GM10248 (cell line): ENCODE measurements at places on chromosomes 2 and 18.
A peak's percentile ranks its signal among the peaks of the same experiment; 100 is the strongest.

GRCh38 chr2:209619782-209620181, 151.8 kb upstream of the UNC80 start:
- peak; percentile 2 for DNase-seq

DNA sequence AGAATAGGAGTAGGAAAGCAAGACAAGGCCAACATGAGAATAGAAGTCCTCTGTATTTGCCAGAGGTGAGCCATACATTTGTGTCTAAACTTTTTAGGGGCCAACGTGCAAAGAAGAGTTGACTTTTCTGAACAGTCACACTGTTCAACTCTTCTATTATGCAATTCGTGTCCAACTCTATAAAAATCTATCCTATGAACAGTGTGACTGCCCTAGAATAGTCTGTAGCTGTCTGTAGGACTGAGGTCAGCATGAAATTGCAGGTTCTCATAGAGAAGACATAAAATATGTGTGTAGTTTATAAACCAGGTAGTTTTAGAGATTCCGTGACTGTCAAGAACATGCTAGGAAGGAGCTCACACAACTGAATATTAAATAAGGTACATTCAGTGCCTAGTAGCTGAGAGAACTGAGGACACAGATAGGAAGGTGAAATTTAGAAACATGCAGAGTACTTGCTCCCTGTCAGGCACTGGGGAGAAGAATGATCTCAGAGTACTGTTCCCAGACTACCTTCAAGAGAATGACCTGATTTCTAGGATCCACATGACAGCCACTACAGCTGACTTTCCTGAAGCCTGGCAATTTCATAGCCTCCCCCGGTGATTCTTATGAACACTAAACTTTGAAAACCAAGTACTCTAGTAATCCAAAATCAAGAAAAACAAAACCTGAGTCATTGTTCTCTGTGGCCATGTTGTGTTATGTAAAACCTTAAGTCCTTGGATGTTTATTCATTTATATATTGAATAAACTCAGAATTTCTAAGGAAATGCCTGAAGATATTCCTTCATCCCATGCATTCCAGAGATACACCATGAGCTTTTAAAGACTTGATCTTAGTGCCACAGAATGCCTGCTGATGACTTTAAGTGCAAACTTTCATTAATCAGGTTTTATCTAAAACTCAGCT, 201.5 kb upstream of the BOD1L2 start:
- DNase-seq, result no peak

- no peak for DNase-seq
Measured at GRCh38 chr18:79590191-79591031, 89.2 kb upstream of the CTDP1 start.

DNA sequence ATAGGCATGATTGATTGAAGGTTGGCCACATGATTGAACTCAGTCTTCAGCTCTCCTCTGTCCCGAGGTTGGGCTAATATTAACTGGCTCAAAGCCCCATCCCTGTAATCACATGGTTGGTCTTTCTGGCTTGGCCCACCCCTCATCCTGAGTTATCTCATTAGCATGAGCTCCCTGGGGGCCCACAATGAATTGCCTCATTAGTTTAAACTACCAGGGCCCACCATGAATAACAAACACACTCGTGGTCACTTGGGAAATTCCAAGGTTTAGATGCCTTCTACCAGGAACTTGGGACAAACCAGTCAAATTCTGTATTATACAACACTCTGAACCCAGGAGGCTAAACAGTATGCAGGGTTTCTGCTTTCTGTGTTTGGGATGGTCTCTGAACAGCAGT, 121.7 kb upstream of the B3GNT2 start:
- no peak for DNase-seq

DNA sequence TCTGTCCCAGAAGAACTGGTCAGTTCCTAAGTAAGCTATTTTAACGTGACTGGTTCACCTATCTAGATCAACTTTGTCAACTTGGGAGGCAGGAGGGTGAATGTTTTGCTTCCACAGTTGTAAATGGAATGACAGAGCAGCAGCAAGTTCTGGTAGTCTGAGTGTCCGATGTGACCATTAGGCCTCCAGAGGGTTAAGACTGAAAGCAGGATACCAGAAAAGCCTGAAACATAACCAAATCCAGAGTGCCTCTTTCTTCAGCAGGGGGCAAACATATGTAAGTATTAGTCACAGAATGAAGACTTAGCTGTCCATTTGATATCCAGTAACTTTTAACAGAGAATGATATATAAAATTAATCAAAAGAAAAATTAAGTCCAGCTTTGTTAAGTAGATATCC, 9.2 kb downstream of the HOXD3 start:
- DNase-seq, result no peak

- no peak for DNase-seq
Measured at GRCh38 chr2:209496586-209496982, 72.7 kb downstream of the MAP2 start.

DNA sequence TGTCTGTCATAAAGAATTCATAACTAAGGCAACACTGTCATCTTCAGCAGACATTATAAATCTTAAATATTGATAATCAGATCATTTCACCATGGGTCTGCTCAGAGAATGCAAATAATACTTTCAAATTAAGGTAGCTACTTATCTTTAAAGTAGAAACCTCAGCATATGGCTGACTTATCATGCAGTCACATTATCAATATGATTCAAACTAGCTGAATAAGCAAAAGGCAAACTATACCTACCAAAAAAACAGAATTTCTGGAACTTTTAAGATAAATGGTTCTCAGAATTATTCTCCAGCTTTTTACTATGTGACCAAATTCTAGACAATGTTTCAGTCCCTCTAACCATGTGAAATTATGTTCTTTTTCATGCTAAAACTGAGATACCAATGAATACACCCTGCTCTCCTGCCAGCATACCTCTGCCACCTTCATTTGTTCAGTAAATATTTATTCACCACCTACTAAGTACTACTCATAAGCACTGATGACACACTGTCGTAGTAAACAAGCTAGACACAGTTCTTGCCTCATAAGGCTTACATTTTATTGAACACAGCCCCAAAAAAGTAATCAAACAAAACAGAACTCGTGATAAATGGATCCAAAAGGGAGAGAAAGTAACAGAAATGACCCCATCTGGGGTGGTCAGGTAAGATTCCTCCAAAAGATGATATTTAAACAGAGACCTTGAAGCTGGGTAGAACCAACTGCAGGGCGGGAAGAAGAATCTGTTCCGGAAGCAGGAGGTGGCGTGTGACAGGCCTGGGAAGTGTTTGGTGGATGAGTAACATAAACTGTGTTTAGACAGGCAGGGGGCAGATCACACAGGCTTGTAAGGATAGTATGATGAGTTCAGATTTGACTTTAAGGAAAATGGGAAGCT, 17.7 kb downstream of the SPIRE1 start:
- no peak for DNase-seq

DNA sequence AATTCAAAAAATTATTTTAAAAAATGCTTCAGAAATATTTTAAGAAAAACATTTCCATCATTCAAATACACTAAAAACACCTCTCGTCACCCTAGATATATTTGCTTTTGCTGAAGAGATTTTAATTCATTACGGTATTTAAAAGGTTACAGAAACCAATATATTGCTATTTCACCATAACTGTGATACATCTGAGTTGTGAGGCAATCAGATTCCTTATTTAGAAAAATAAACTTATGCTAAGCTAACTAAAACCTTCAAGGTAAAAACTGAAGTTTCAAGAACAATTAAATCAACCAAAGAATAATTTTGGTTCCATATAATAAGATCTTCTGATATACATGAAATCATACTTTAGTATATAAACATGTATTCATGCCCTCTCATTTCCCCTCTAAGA, 32.8 kb downstream of the PELI1 start:
- DNase-seq, result no peak

- DNase-seq, result no peak
Measured at GRCh38 chr18:22272242-22272641, 102.9 kb downstream of the GATA6 start.

- peak; percentile 37 for DNase-seq
Measured at GRCh38 chr2:45836316-45836715, 184.8 kb downstream of the PRKCE start.

GRCh38 chr2:38966678-38967077, 77.0 kb downstream of the ARHGEF33 start:
- no peak for DNase-seq

- no peak for DNase-seq
Measured at GRCh38 chr18:48376406-48376805, 32.8 kb downstream of the ZBTB7C start.

DNA sequence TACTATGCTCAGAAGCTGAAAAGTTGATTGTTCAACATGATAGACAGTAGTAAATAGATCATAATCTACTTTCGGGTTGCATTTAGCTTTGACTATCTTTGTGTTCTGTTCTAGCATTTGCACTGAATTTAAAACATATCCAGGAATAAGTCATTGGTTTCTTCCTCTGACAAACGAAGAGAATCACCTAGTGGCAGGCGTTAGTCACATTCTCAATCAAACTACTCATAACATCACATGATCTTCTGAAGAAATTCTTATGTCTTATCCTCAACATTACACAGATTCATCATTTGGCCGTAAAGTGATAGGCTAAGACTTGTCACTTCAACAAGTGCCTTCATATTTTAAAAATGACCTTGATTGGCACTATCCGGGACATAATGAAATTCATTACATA, 63.6 kb upstream of the TTC21B start:
- no peak for DNase-seq

- no peak for DNase-seq
Measured at GRCh38 chr2:88603146-88603545, 24.1 kb downstream of the EIF2AK3 start.

DNA sequence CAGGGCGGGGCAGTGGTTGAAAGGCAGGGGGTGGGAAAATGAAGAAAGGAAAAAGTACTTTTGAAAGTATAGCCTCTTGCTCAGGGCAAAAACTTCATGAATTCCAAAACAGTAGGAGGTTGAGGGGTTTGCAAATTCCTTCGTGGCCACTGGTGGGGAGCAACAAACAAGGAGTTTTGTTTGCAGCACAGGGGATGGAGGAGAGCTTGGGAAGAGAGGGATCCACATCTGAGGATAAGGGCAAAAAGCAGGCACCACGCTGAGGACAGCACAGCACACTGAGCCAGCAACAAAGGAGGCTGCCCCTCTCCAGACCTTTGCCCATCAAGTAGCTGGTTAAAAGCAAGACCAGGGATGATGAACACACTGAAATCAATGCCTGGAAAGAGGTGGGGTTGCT, 148.9 kb downstream of the TCF4 start:
- no peak for DNase-seq

DNA sequence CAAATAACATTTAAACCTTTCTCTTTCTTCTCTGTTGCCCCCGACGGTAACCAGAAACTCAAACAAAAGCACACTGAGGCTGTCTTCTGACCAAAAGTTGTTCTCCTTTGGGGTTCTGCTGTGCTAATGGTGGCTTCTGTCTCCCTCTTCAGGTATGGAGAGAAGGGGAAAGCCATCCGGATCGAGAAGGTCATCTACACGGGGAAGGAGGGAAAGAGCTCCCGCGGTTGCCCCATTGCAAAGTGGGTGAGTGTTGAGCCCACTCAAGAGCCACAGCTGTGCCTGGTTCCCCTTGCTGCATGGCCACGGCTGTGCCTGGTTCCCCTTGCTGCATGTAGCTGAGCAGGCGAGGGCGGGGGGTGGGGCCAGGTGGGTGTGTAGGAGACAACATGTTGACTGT, 67.4 kb downstream of the BOLA3 start:
- DNase-seq, result peak; percentile 53

DNA sequence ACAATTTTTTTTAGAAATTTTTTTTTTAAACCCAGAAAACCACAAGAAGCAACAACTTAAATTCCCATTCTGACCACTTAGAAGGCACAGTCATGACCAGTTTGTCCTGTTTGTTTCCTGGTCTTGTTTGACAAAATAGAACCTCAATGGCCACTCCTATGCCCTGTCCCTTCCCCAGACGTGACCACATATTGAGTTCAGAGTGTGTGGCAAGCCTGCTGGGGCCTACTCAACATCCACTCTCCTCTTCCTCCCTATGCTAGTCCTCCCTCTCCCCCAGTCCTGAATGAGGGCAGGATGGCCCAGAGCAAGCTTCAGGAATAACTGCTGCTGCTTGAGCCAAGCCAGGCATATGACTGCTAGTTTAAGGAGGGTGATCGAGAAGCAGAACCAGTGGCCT, 89.6 kb downstream of the PRELID3A start:
- DNase-seq, result no peak

DNA sequence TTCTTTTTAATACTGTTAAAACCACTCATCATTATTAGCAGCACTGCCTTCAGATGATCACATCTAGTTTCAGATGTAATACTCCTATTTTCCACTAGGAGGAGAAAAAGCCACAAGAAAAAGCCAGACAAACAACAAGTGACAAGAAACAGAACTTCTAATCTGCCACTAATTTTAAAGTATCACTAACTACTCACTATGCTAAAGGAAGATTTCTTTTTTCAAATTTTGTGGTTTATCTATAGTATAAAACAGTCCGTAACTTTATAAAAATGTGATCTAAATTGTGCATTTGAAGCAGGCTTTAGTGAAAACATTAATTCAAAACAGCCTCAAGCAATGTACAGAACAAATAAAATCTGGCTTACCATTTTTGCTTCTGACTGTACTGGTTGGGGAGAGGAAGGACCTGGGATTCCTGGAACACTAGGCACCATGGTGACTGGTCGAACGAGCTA, 56.8 kb downstream of the ATF2 start:
- peak; percentile 34 for DNase-seq

GRCh38 chr18:9885170-9886004, at the start of gene TXNDC2:
TSS of gene TXNDC2 (plus strand) at chr18:9885973. CDS start at chr18:9886681, 708 bp downstream.
- DNase-seq, result no peak

DNA sequence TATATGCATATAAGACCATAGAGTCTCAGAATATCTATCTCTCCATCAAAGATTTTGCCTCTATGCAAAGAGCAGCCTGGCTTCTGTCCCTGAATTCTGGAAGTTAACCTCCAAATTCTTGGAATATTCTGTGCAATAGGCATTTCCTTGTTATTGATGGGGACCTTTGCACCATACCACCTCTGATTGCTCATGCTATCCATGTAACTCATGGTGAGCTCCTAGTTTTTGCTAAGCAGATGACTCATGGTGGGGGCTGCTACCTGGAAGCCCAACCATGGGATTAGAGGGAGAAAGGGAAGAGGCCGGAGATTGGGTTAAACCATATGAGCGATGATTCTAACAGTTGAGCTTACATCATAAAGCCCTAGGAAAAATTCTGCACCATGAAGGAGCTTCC, 310.2 kb upstream of the FIGN start:
- no peak for DNase-seq

- no peak for DNase-seq
Measured at GRCh38 chr2:24632172-24632571, 141.1 kb downstream of the NCOA1 start.

DNA sequence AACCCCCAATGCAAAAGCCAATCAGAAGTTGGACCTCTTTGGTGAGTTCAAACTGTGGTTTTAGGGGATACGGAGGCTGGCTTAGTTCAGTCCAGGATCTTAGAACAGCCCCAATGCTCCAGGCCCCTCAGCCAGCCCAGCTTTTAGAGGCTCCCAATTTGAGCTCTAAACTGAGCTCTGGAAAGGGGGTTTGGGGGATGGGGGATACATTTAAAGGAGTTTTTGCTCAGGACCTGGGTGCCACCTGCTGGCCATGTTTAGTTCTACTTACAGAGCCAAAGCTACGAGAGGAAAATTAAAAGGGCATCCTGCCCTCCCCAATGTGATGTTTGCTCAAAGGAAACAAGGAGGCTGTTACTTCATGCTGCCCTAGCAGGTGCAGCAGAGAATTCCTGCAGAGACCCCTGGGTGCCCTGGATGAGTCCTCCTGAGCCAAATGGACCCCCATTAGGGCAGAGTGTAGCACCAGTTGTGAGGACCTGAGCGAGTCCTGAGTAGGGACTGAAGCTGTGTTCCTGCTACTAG, 15.9 kb upstream of the TMEM214 start:
- DNase-seq, result peak; percentile 68
